ENCODE measurements at places on chromosomes 7 and 10. TPM values are rescaled to one million over a fixed set of nuclear protein-coding genes. Genes with fewer than 3 reads are reported as not detected.

DNA sequence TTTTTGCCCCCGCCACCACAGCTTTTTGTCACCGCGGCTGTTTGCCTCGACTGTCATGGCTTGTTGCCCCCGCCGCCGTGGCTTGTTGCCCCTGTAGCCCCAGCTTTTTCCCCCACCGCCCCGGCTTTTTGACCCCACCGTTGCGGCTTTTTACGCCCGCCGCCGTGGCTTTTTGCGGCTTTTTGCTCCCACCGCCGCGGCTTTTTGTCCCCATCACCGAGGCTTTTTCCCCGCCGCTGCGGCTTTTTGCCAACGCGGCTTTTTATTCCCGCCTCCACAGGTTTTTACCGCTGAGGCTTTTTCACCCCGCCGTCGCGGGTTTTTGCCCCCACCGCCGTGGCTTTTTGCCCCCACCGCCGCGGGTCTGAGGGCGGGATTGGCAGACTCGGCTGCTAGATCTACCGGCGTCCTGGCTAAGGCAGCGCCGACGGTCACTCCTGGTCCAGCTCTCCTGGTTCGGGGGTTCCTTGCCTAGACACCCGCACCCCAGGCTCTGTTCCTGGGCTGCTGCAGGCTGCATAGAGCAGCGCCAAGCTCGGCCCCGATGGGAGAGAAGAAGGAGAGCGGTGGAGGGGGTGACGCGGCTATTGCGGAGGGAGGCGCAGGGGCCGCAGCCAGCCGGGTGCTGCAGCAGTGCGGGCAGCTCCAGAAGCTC, 637.7 kb downstream of the ZNF716 start:
- H3K4me3 ChIP-seq, result no peak overlapping the region
- H3K27me3 ChIP-seq, result no peaks in the 10 kb centered on the region
- no peak overlapping the region for H3K27ac ChIP-seq
- peaks cover 5% of the 10 kb centered on the region for H3K36me3 ChIP-seq

DNA sequence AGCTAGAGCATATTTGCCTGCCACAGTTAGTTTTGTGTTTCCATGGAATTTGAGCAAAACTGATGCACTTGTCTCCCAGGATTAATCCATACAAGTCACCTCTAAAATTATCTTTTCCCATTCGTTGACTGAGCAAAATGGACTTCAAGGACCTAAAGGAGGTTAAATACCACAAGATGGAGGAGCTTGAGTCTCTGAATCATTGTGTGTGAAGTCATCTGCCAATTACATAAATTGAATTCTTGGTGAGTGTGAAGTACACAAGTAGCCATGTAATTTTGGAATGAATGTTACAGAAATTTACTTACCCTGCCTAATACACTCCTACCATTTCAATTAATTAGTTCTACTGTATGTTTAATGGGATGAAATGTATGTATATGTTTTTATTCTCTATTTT, 501.7 kb upstream of the POT1 start:
- H3K27ac ChIP-seq, result no peak overlapping the region
- no peak overlapping the region for H3K4me3 ChIP-seq
- H3K27me3 ChIP-seq, result no peaks in the 10 kb centered on the region
- H3K36me3 ChIP-seq, result no peaks in the 10 kb centered on the region
- no peak for DNase-seq

DNA sequence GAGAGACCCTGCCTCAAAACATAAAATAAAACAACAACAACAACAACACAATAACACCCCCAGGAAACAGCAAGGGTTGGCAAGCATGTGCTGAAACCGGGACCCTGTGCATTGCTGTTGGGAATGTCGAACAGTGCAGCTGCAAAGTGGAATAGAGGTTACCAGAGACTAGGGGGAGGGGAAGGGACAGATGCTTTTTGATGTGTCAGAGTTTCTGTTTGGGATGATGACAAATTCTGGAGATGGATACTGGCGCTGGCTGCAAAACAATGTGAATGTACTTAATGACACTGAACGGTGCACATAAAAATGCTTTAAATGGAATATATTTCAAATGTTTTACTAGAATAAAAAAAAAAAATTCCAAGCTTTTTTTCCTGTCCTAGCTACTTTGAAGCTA, 241.8 kb downstream of the TEX36 start:
- H3K4me3 ChIP-seq, result no peak overlapping the region
- no peaks in the 10 kb centered on the region for H3K36me3 ChIP-seq
- no peak overlapping the region for H3K27ac ChIP-seq
- H3K27me3 ChIP-seq, result no peaks in the 10 kb centered on the region
- no peaks in the 10 kb centered on the region for H3K4me1 ChIP-seq

- no peak overlapping the region for H3K4me3 ChIP-seq
- peaks cover 45% of the 10 kb centered on the region for H3K4me1 ChIP-seq
- no peak overlapping the region for H3K27ac ChIP-seq
- DNase-seq, result no peak
Measured at GRCh38 chr7:12221414-12221813, 10.3 kb downstream of the TMEM106B start.

DNA sequence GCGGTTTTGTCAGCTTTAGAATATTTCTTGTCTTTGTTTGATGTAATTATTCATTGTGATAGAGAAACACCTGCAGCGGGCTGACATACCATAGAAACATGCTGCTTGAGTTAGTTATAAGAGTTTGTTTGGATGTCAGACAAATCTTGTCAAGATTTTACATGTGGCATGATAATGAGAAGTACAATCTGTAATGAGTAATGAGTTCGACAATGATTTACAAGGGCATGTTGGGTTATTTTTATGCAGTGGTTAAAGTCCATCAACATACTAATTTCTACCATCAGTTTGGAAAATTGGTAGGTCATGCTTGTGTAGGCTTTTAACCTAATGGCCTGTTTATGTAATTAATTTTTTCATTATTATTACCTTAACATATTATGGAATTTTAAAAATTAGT, 31.3 kb downstream of the FZD1 start:
- no peaks in the 10 kb centered on the region for H3K27me3 ChIP-seq
- no peaks in the 10 kb centered on the region for H3K4me1 ChIP-seq
- DNase-seq, result no peak
- H3K36me3 ChIP-seq, result no peaks in the 10 kb centered on the region
- no peak overlapping the region for H3K4me3 ChIP-seq

- peaks cover 1% of the 10 kb centered on the region for H3K36me3 ChIP-seq
- no peak overlapping the region for H3K27ac ChIP-seq
- H3K4me3 ChIP-seq, result no peak overlapping the region
Measured at GRCh38 chr10:93058139-93058538, 2.5 kb upstream of the CYP26C1 start.

DNA sequence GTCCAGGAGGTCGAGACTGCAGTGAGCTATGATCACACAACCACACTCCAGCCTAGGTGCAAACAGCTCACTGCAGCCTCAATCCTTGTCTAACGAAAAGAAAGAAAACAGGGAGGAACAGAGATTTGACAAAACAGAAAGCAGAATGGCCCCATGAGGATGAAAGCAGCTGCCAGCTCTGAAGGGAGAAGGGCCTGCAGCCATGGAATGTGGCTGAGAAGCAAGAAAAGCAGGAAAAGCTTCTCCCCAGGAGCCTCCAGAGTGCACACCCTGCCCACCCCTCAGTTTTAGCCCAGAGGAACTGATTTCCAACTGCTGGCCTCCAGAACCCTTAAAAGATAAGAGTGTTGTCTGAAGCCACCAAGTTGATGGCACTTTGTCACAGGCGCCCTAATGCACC, 13.0 kb downstream of the ESYT2 start:
- H3K36me3 ChIP-seq, result peaks cover 16% of the 10 kb centered on the region
- DNase-seq, result no peak
- H3K27me3 ChIP-seq, result no peaks in the 10 kb centered on the region
- H3K4me1 ChIP-seq, result peaks cover 94% of the 10 kb centered on the region
- peak overlapping the region; percentile 92 for H3K27ac ChIP-seq

Gene HNRNPF
- total RNA-seq, result 446 TPM

DNA sequence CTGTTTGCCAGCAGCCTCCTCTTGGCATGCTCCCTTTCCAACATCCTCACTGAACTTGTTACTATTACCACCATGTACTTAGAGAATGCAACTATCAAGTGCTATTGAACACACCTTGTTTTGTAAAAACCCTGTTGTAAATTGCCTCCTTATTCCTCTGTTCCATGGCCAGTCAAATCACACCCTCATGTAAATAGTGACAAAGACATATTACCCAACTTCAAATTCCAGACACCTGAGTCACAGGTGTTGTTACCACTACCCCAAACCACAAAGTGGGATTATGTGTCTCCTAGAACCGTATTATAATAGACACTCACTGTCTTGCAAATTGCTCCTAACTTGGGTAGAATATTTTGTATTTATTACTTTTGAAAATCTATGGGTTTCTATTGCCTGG, 263.2 kb upstream of the C7orf33 start:
- no peak for DNase-seq
- H3K36me3 ChIP-seq, result peaks cover 14% of the 10 kb centered on the region
- no peaks in the 10 kb centered on the region for H3K4me1 ChIP-seq
- no peaks in the 10 kb centered on the region for H3K27me3 ChIP-seq
- no peak overlapping the region for H3K4me3 ChIP-seq
- no peak overlapping the region for H3K27ac ChIP-seq

DNA sequence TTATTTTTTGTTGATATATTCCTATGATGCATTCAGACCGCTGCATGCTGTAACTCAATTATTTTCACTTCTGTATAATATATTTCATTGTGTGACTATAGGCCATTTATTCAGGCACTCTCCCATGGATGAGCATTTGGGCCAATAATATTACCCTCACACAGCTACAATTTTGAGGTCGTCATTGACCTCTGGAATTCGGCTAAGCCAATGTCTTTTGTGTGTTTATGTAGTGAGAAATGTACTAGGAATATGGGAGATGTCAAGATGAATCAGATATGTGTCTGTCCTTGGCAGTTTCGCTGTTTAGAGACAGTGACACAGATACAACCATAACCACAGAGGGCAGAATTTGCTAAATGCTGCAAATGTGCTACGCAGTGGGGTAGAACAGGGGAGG, 474.2 kb downstream of the ADRA2A start:
- no peak overlapping the region for H3K4me3 ChIP-seq
- no peaks in the 10 kb centered on the region for H3K27me3 ChIP-seq
- H3K36me3 ChIP-seq, result no peaks in the 10 kb centered on the region
- H3K4me1 ChIP-seq, result no peaks in the 10 kb centered on the region

Gene MEST
- 3.2 TPM for total RNA-seq

GRCh38 chr7:121529003-121529402, 132.9 kb upstream of the FAM3C start:
- DNase-seq, result no peak
- H3K27ac ChIP-seq, result peak overlapping the region; percentile 90
- H3K4me1 ChIP-seq, result peaks cover 54% of the 10 kb centered on the region

GRCh38 chr7:131203291-131203976, 124.2 kb upstream of the MKLN1 start:
- no peak for DNase-seq
- H3K4me3 ChIP-seq, result no peak overlapping the region
- H3K27me3 ChIP-seq, result no peaks in the 10 kb centered on the region

Gene TNRC18
- total RNA-seq, result 64.0 TPM

DNA sequence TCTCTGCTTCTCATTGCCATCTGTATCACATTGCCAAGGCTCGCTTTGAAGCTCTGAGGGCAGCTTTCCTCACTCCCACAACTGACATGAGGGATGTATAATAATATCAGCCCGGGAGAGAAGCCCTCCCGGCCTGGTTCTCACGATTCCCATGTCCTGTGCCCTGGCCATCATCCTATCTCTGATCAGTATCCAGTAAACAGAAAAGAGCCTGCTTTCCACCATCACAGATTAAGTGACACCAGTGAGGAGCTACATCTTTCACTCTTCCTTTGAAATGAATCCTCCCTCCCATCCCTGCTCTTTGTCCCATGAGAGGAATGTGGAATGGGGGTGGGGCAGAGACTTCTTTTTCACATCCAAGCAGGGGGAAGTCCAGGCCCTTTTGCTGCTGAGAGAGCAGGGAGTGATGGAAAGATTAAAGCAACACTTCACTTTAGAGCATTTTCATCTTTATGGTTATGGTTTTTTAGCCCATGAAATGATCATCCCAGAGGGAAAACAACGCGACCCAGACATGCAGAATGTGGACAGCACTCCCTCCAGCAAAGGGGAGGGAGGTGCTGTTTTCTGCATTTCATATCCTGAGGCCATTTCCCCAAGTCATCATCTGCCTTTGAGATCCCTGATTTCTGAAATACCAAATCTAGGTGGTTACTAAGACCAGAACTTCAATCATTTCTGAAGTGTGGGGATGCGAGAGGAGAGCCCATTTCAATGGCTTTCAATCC, 84.6 kb upstream of the LYZL1 start:
- H3K36me3 ChIP-seq, result no peaks in the 10 kb centered on the region
- no peak for DNase-seq
- no peak overlapping the region for H3K27ac ChIP-seq
- H3K4me1 ChIP-seq, result no peaks in the 10 kb centered on the region
- no peak overlapping the region for H3K4me3 ChIP-seq

GRCh38 chr10:80480852-80481251, 26.7 kb downstream of the TSPAN14 start:
- H3K36me3 ChIP-seq, result peaks cover 44% of the 10 kb centered on the region
- no peak for DNase-seq
- no peaks in the 10 kb centered on the region for H3K27me3 ChIP-seq
- peaks cover 60% of the 10 kb centered on the region for H3K4me1 ChIP-seq
- H3K4me3 ChIP-seq, result no peak overlapping the region
- H3K27ac ChIP-seq, result no peak overlapping the region

GRCh38 chr7:32941681-32942414, 15.4 kb upstream of the FKBP9 start:
- peak overlapping the region; percentile 8 for H3K27ac ChIP-seq
- DNase-seq, result no peak
- H3K4me3 ChIP-seq, result peak overlapping the region; percentile 82
- peaks cover 22% of the 10 kb centered on the region for H3K4me1 ChIP-seq
- peaks cover 8% of the 10 kb centered on the region for H3K36me3 ChIP-seq

GRCh38 chr7:40826411-40827221, 691.8 kb downstream of the SUGCT start:
- H3K4me1 ChIP-seq, result no peaks in the 10 kb centered on the region
- no peaks in the 10 kb centered on the region for H3K27me3 ChIP-seq
- H3K4me3 ChIP-seq, result no peak overlapping the region
- H3K36me3 ChIP-seq, result no peaks in the 10 kb centered on the region

Gene ADARB2
- not detected for total RNA-seq

GRCh38 chr10:17974505-17974904, 22.8 kb downstream of the SLC39A12 start:
- no peaks in the 10 kb centered on the region for H3K36me3 ChIP-seq
- H3K4me1 ChIP-seq, result no peaks in the 10 kb centered on the region
- no peaks in the 10 kb centered on the region for H3K27me3 ChIP-seq
- no peak overlapping the region for H3K4me3 ChIP-seq
- H3K27ac ChIP-seq, result no peak overlapping the region
- DNase-seq, result no peak

GRCh38 chr7:74027683-74028320, at the start of gene ELN:
Gene ELN, plus strand, starts transcription at chr7:74028173. Its CDS starts 15 bp downstream, at chr7:74028188.
- H3K36me3 ChIP-seq, result no peaks in the 10 kb centered on the region
- peaks cover 62% of the 10 kb centered on the region for H3K27me3 ChIP-seq
- peaks cover 3% of the 10 kb centered on the region for H3K4me1 ChIP-seq
- no peak within 1 kb of the TSS for H3K4me3 ChIP-seq
- no peak within 1 kb of the TSS for H3K27ac ChIP-seq
